ENCODE measurements at places on chromosomes 1 and 21.

- no peak for DNase-seq
Observed at GRCh38 chr1:218803351-218803997, 370.2 kb upstream of the LYPLAL1 start.

DNA sequence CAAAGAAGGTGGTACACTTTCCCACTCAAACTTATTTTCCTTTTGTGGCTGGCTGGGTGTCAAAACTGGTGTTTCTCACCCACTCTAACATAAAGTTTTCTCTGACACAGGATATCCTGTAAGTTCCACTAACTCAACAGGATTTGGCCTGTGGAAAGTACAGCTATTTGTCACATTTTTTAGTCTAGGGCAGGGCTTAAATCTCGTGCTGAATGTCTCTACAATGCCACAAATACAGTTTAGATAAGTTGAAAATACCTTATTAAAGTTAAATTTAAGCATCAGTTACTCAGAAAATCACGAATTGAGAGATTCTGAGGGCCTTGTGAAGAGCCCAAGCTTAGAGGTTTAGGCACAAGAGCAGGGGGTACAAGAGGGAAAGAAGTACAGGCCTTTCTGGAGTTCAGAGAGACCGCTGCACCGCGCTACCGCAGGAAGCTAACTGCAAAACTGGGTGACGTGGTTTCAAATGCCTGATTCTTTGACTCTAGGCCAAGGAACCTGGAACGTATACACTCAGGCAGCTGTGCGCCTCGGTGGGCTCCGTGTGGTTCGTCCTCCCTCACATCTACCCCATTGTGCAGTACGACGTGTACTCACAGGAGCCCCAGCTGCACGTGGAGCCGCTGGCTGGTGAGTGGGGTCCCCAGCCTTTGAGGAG is 23.4 kb upstream of the PWP2 start:
- no peak for DNase-seq

DNA sequence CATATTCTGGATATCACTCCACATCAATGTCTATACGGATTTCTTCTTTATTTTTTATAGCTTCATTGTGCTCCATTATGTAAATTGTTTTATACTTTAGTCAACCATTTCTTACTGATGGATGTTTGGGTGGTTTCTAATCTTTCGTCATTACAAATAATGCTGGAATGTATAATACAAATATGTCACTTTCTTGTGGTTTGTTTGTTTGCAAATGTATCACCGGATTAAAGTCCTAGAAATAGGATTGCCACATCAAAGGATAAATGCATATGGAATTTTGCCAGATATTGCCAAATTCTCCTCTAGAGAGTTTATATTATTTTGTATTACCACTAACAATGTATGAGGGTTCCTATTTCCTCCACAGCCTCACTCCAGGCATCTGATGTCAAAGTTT is 48.7 kb upstream of the PRDM2 start:
- no peak for DNase-seq

- no peak for DNase-seq
Observed at GRCh38 chr1:213110349-213111300, 59.6 kb downstream of the RPS6KC1 start.

DNA sequence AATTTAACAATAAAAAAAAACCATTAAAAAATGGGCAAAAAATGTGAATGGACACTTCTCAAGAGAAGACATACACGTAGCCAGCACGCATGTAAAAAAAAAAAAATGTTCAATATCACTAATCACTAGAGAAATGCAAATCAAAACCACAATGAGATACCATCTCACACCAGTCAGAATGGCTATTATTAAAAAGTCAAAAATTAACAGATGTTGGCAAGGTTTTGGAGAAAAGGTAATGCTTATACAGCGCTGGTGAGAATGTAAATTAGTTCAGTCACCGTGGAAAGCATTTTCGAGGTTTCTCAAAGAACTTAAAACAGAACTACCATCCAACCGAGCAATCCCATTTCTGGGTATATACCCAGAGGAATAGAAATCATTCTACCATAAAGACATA is 1091.5 kb upstream of the B3GALT2 start:
- no peak for DNase-seq

- DNase-seq: no peak
Observed at GRCh38 chr1:3205815-3206214, 136.8 kb downstream of the PRDM16 start.

DNA sequence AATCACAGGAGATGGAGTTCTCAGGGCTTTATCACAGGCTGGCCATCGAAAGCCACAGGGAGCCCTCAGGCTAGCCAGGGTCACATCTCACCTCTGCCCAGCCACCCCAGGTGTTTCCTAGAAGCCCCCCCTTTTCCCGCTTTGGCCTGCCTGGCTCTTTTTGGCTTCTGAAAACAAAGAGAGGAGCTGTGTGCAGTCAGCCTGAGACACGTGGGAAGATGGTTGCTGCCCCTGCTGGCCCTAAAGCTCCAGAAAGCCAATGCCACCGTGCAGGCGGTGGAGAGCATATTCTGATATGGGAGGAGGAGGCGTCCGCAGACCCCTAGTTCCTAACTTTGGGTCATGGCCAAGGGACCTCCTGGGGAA is 18.7 kb upstream of the LBR start:
- DNase-seq: no peak

GRCh38 chr1:233135833-233136232 is 159.7 kb downstream of the PCNX2 start:
- no peak for DNase-seq

DNA sequence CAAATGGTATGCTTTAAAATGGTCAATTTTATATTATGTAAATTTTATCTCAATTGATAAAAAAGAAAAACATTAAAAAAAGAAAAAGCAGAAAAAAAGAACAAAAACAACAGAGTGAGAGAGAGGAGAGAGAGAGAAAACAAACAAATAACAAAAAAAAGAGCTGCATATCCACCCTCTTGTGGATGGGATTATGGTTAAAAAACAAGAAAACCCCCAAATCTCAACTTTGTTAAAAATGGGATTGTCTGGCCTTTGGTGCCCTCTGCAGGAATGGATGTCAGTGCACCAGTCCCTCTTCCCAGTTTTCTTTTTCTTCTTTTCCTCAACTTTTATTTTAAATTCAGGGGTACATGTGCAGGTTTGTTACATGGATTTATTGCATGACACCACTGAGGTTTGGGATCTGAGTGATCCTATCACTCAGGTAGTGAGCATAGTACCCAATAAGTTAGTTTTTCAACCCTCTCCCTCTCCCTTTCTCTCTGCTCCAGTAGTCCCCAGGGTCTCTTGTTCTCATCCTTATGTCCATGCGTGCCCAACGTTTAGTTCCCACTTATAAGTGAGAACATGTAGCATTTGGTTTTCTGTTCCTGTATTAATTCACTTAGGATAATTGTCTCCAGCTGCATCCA is 28.1 kb downstream of the RNF187 start:
- peak; percentile 51 for DNase-seq

GRCh38 chr1:180551997-180552396 is 6.8 kb upstream of the OVAAL start:
- DNase-seq: no peak

DNA sequence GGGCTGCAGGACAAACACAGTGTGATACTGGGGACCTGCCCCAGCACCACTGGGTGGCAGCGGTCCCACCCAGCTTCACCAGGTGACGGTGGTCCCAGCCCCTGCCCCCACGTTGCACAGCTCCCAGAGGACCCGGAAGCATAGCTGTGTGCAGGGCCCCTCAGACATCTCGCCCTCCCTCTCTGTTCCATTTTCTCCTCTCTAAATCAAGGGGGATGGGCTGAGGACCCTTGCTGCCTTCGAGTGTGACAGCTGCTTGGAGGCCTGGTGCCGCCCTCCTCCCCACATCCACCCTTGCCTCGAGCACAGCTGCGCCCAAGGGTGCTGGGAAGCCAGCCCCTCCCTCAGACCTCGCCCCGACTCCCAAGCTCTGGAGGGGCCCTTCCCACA is 16.1 kb upstream of the LRRC3 start:
- DNase-seq: no peak

GRCh38 chr1:85596947-85597346 is 16.4 kb downstream of the CCN1 start:
- DNase-seq: no peak

GRCh38 chr1:63731117-63732043 is 42.4 kb upstream of the ROR1 start:
- DNase-seq: peak; percentile 96

Measured in EL (cell line).